ENCODE measurements at places on chromosomes 12 and 14. TPM values are rescaled to one million over a fixed set of nuclear protein-coding genes. Genes with fewer than 3 reads are reported as not detected.
A peak's percentile ranks its signal among the peaks of the same experiment; 100 is the strongest.

The AMDHD1 gene
- 2.9 TPM for total RNA-seq

DNA sequence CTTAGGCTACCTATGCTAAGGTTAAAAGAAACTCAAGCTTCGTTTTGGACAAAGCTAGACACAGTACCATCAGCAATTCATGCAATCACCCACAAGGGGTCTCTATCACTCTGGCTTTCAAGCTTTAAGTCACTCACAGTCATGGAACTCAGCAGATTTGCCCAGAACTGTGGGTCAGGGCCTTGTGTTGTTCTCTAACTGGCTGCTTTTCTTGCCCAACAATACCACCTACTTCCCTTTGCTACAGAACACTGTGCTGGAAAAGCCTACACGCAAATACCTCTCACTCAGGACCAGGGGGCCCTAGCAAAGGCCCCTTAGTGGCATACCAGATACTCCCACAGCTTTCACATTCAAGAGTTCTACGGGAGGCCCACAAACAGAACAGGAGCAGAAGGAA, 9.1 kb downstream of the NEMP1 start:
- H3K36me3 ChIP-seq: peaks cover 5% of the 10 kb centered on the region
- no peak overlapping the region for H3K4me3 ChIP-seq
- no peak overlapping the region for H3K27ac ChIP-seq
- no peaks in the 10 kb centered on the region for H3K4me1 ChIP-seq

DNA sequence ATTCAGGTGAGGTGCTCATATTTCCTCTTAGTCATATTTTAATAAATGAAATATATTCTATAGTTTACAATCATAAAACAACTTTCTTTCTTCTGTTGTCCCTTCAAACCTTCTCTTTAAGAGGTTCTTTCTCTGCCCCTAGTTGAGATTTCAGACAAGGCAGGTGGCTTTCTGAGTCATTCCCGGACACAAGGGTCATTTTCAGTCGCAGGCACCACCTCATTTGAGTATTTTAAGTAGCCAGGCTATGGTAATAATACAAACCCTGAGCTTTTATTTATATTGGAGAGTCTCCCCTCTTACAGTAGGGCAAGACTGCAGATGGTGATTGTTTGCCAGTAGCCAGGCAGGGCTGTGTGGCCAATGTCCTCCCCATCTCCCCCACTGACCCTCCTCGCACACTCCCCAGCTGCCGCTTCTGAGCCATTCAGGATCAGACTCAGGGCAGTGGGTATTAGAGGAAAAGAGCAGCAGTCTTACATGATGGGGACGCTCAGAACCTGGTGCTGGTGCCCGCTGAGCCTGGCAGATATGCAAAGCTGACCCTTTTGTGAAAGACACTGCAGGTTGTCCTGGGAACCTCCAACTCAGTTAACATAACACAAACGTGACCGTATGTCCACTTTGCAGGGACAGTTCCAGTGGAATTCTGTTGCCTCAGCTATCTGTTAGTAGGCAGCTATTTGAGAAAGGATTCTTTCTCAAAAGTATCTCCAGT, 101.1 kb upstream of the BCL2L14 start:
- 0 out of 2 replicates have a peak, but pooled peaks cover 5% of the 10 kb centered on the region for H3K4me1 ChIP-seq
- no peak overlapping the region for H3K27ac ChIP-seq
- H3K4me3 ChIP-seq: no peak overlapping the region
- DNase-seq: no peak

DNA sequence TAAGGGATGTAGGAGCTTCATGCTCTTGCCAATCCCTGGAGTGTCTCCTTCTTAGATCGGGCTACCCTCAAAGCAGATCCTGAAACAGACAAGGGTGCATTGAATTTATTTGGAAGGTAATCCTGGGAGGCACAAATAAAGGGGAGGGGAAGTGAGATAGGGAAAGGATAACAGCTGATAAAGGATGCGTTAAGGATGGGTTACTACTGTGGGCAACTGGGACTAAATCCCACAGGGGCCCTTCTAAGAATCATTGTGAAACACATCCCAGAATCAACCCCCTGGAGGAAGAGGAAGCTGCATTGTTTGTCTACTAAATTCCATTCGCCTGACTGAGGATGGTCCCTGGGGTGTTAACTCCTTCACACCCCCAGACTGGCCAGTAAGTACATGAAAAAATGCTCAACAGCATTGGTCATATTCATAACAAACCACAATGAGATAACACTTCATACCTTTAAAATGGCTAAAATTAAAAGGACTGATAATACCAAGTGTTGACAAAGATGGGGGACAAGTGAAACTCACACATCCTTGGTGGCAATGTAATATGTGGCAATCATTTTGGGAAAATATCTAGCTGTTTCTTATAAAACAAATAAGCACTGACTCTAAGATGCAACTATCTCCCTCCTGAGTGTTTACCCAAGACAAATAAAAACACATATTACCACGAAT, 37.0 kb upstream of the CMKLR1 start:
- DNase-seq: no peak
- H3K4me1 ChIP-seq: no peaks in the 10 kb centered on the region
- no peak overlapping the region for H3K4me3 ChIP-seq
- H3K27me3 ChIP-seq: peaks cover 10% of the 10 kb centered on the region
- no peak overlapping the region for H3K27ac ChIP-seq

The RFLNA gene
- total RNA-seq: not detected

The SLC22A17 gene
- not detected for total RNA-seq

The CCDC196 gene
- not detected for total RNA-seq

DNA sequence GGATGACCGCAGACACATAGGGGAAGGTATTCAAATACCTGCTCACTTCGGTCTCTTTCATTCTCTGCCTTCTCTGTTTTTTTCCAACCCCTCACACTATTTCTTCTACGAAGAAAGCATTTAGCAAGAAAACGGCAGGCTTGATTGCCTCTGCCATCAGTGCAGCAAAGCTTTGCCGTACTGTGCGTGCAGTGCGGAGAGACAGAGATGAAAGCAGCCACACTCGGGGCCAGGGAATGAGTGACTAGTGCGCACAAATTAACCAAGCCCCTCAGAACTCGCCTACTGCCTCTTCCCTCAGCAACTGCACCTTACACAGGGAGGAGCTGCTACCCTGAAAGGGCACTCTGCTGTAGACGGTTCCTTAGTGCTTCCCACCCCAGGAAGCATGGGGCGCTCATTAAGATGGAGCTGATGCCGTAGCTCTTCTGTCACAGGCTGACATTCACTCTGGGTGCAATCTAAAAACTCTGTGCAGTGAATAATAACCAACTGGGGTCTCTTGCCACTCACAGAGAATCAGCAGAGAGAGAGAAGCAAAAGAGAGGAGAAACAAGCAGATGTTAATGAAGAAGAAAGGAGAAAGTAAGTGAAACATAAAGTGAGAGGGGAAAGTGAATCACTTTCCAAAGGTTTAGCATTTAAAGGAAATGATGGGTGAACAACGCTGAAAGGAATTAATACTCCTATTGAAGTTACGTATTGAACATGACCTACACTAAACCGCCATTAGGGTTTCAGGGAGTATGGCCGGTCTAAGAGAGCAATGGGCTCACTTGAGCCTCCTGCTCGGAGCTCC, 69.4 kb downstream of the GRIN2B start:
- no peaks in the 10 kb centered on the region for H3K4me1 ChIP-seq
- no peak overlapping the region for H3K4me3 ChIP-seq
- peaks cover 19% of the 10 kb centered on the region for H3K27me3 ChIP-seq
- no peaks in the 10 kb centered on the region for H3K36me3 ChIP-seq
- H3K27ac ChIP-seq: no peak overlapping the region

The DAO gene
- total RNA-seq: not detected

DNA sequence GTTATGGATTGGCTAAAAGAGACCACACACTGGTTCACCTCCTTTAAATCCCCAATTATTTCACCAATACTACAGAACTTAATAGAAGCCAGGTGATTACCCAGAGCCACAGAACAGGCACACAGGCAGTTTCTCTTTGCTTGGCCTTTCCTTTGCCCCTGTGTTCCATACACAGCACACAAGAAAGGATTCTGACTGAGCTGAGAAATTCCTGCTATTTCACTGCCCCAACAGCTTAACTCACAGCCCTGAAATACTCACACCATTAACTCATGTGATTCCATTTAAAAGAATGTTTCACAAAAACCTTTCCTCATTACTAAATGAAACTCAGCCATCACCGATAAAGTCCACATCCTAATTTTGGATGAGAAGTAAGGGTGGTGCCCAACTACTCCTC, 133.6 kb downstream of the MED13L start:
- peaks cover 25% of the 10 kb centered on the region for H3K4me1 ChIP-seq
- no peak overlapping the region for H3K4me3 ChIP-seq
- H3K27ac ChIP-seq: peak overlapping the region; percentile 81

GRCh38 chr12:76234741-76235140, 113.5 kb downstream of the BBS10 start:
- DNase-seq: no peak
- H3K27me3 ChIP-seq: no peaks in the 10 kb centered on the region
- H3K36me3 ChIP-seq: no peaks in the 10 kb centered on the region
- H3K4me1 ChIP-seq: peaks cover 18% of the 10 kb centered on the region
- H3K27ac ChIP-seq: no peak overlapping the region

DNA sequence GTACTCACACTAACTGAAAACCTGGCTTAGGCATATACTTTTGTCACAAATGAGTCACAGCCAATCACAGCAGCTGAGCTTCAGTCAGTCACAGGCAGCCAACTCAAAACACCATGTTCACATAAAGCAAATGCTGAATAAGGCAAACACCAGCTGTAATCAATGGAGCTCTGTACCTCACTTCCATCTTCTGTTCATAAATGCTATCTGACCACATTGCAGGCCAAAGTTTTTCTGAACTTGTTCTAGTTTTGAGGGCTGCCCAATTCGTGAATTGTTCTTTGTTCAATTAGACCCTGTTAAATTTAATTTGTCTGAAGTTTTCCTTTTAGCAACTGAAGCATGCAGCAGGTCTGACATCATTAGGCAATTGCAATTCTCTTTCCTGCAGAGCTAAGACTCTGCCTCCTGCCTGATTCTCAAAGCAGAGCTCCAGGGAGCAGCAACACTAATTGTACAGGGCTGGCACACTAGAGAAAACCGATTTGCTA, 129.9 kb downstream of the WIF1 start:
- peaks cover 6% of the 10 kb centered on the region for H3K4me1 ChIP-seq
- DNase-seq: no peak
- no peaks in the 10 kb centered on the region for H3K36me3 ChIP-seq
- no peak overlapping the region for H3K27ac ChIP-seq
- H3K4me3 ChIP-seq: no peak overlapping the region

DNA sequence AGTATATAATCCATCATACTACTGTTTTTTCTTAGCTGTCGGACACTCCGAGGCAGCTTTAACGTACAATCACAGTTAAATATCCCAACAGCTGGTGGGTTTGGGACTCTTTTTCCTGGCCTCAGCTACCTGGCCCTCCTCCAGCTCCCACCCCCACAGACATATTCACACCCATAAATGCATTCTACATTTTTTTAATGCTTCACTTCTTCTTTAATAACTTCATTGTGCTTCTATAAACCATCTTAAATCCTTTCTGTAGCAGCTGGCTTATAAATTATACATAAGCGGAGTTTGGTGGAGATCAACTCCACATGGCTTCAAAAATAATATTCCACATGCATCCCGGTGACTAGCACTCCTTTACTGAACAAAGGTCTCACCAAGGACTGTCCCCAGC, 33.3 kb downstream of the TDG start:
- no peak for DNase-seq
- H3K27ac ChIP-seq: no peak overlapping the region
- no peaks in the 10 kb centered on the region for H3K4me1 ChIP-seq
- no peak overlapping the region for H3K4me3 ChIP-seq
- H3K36me3 ChIP-seq: no peaks in the 10 kb centered on the region

All from PC-9 (cell line).